ENCODE measurements at places on chromosomes 6 and 20. TPM values are rescaled to one million over a fixed set of nuclear protein-coding genes. Genes with fewer than 3 reads are reported as not detected.

GRCh38 chr6:16135066-16135465 lies 6.2 kb downstream of the MYLIP start:
- DNase-seq = no peak

DNA sequence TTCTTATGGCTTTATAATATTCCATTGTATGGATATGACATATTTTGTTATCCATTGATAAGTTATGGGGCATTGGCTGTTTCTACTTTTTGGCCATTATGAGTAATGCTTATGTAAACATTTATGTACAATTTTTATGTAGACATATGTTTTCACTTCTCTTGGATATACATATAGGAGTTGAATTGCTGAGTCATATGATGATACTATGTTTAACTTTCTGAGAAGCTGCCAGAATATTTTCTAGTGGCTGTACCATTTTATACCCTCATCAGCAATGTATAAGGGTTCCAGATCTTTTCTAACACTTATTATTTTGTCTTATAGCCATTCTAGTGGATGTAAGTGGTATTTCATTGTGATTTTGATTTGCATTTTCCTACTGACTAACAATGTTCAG lies 23.1 kb downstream of the OTOR start:
- no peak for DNase-seq

- DNase-seq = no peak
Measured at GRCh38 chr6:44182911-44183390, 24.3 kb downstream of the CAPN11 start.

DNA sequence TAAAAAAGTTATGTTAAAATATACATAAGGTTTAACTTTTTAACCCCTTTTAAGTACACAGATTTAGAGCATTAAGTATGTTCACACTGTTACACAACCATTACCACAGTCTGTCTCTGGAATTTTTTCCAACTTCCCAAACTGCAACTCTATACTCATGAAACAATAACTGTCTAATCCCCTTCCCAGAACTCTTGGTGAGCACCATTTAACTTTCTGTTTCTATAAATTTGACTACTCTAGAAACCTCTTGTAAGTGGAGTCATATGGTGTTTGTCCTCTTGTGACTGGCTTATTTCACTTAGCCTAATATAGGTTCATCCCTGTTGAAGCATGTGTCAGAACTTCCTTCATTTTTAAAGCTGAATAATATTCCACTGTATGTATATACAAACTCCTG lies 98.1 kb downstream of the MAP3K7 start:
- DNase-seq = no peak

- DNase-seq = no peak
Measured at GRCh38 chr20:4116091-4116490, 100.7 kb upstream of the RNF24 start.

DNA sequence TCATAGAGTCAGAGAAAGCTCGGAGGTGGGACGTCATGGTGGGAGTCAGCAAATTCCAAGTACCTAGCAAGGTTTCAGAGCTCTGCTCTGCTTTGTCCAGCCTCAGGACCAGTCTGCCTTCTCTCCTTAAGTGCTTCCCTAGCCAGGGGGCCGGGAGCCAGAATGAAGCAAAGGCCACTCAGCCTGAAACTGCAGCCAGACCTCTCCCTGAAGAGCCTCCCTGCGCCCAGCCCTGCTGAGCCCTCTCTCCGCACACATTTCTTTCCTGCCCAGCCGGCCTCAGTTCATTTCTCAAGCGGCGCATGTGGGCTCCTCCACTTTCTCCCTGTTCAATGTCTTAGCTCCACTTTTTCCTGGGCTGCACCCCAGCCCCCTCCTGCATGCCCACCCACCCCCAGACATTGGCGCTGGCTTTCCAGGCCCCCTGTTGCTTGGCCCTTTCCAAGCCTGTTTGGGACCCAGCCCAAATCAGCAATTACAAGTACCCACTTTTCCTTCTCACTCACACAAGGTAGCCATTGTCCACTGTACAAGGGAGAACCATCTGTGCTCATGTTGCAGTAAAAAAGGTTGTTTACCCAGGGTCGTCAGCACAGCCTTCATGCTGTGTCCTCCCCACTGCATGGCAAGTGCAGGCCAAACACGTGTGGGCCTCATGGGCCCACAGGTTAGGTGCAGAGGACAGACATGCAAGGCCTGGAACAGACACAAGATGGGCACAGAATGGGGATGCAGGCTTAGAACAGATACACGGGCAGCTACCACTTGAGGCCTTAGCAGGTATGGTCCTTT lies 147.1 kb downstream of the MRPL14 start:
- DNase-seq = no peak

DNA sequence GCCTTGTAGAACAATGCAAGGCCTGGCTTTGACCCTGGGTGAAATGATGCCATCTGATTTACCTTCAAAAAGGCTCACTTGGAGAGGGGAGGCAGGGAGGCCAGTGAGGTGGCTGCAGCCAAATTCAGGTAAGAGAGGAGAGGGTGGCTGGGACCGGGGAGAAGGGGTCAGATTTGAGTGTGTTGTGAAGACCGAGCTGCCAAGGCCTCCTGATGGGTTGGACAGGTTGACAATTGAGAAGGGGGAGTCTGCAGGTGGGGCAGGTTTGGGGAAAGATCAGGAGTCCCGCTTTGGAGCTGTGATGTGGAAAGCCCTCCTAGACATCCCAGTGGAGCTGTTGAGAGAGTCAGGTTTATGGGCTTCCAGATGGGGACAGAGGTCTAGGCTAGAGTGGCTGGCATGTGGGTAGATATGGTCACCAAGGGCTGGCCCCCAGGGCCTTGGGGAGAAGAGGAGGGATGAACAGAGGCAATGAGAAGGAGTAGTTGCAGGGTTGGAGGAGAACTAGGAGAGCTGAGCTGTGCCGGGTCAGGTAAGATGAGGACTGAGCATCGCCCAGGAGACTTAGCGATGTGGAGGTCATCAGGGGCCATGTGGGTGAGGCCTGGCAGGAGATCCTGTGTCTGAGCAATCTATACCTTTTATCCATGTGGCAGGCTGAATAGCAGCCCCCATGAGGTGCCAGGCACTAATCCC lies 70.5 kb upstream of the TOX2 start:
- no peak for DNase-seq

- DNase-seq = no peak
Measured at GRCh38 chr6:132235596-132236280, 165.5 kb downstream of the MOXD1 start.

Gene GPANK1
- polyA plus RNA-seq = 14.4 TPM

Gene NMBR
- polyA plus RNA-seq = not detected

GRCh38 chr6:29861521-29862255 lies 34.1 kb downstream of the HLA-G start:
- no peak for DNase-seq

Gene CRIP3
- polyA plus RNA-seq = 1.2 TPM

DNA sequence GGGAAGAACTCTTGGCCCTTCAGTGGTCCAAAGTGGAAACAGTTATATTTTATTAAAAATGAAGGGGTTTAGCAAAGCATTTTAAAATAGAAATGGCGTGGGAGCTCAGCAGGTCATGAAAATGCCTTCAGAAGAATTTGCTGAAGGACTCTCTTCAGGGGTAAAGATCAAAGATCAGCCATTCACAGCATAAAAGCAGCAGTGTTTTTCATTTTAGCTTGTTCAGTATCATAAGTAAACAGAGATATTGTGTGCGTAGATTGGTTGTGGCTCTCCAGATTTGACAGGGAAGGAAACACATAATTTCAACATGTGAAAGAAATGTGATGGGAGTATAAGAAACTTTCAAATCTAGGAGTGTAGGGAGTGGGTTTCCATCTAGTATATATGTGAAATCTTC lies 519.2 kb upstream of the MAP3K7 start:
- no peak for DNase-seq

Measured in muscle of arm (tissue), 14 donors.